ENCODE measurements at places on chromosomes 7 and 10.

GRCh38 chr7:47180516-47180826 lies 401.4 kb downstream of the TNS3 start:
- DNase-seq = no peak

DNA sequence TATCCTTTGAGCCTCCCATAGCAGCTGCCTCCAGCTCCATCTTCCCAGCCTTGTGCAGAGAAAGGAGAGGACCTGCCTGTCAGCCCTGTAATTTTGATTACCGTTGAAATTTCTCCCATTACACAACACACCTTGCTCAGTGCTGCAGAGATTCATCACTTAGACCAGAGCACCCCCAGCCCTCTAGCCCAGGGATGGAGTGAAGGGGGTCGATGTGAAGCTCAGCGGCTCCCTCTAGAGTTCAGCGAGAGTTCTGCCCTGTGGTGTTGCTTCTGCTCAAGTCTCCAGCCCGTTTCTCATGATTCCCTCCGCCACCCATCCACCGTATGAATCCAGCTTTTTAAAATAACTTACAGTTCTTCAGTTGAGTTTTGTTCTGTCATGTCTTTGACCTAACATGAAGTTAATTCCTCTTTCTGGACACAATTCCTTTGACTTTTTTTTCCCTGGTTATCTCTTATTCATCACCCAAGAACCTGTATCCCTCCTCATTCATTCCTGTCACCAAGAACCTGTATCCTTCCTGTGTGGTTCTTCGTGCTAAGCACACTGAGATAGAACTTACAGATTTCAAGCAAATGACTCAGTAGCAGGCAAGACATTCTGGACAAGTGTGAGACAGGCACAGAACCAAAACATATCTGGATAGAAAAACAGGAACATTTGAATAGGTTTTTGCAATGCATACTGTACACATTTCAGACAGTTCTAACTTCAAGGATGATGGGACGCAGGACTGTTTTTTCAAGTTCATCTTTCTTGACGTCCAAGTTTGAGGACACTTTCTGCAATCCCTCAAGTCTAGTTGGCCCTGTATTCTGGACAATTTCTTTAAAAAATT lies 35.0 kb upstream of the ZNF32 start:
- DNase-seq = peak; percentile 19

- no peak for DNase-seq
Measured at GRCh38 chr7:96997512-96998032, 7.8 kb upstream of the DLX6 start.

- no peak for DNase-seq
Measured at GRCh38 chr7:159146084-159146858, 1.6 kb upstream of the VIPR2 start.

- no peak for DNase-seq
Measured at GRCh38 chr7:25770670-25771069, 381.3 kb upstream of the NFE2L3 start.

- no peak for DNase-seq
Measured at GRCh38 chr10:80522756-80523363, 14.8 kb upstream of the SH2D4B start.

- no peak for DNase-seq
Measured at GRCh38 chr7:17105701-17106100, 192.8 kb upstream of the AHR start.

DNA sequence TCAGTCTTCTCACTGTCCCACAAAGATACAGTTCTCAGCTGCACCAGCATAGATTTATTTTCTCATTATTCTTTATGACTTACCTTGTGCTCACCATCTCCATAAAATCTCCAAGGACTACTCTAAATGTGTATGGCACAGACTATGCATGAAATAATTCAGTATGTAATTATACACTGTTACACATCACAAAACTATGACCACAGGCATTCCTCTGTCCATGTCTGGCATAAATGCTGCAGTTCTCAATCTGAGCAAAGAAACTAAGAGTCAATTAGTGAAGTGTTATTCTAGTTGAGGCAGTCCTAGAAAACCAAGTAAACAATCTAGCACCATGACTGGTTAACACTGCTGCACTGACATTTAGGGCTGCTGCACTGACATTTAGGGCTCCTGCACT lies 2.7 kb downstream of the CYCS start:
- no peak for DNase-seq

GRCh38 chr7:164882-165660 lies 27.3 kb upstream of the FAM20C start:
- no peak for DNase-seq

GRCh38 chr7:149430192-149430591 lies 30.7 kb downstream of the ZNF777 start:
- no peak for DNase-seq

- DNase-seq = peak; percentile 89
Measured at GRCh38 chr7:106425017-106425719, 140.4 kb upstream of the NAMPT start.

- no peak for DNase-seq
Measured at GRCh38 chr7:82359426-82359825, 84.2 kb downstream of the CACNA2D1 start.

DNA sequence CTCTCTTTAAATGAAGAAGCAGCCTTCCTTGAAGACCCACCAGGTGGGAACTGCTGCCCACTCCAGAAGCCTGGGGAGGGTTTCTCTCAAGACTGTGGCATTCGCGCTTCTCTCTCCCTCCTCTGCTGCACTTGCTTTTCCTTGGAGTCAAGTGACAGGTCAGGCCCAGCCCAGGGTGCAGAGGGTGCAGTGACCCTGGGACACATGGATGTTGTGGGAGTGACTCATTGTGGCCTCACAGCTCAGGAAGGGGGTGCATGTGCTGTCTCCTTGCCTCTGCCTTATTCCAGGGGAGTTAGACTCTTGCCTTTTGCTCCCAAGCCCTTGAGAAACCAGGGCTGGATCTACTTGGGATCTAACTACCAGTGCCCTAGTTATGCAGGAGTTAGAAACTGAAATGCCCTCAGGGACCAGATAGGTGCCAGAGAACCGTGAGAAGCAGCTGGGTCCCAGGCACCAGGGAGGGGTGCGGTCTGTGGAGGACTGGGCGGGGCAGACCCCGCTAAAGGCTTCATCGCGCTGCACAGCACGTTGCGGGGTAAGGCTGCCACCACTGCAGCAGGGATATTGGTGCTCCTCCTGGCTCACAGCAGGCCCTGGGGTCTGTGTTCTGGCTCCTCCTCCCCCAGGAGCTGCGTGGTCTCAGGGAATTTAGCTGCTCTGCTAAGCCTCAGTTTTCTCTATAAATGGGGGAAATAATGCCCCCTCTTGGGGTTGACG lies 11.4 kb downstream of the FAM241B start:
- no peak for DNase-seq

DNA sequence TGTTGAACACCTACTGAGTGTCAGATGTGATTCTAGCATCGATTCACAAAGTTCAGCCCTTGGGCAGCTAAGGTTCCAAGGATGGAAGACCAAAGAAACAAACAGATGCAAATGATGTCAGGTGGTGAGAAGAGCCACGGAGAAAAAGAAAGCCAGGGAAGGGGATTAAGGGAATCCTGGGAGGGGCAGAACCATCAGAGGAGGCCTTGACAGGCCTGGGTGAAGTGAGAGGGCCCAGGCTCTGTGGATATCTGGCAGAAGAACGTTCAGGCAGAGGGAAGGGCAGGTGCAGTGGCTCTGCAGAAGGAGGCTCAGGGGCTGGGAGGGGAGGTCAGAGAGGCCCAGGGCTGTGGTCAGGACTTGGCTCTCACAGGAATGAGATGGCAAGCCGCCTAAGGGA lies 90.4 kb downstream of the C10orf105 start:
- DNase-seq = no peak

DNA sequence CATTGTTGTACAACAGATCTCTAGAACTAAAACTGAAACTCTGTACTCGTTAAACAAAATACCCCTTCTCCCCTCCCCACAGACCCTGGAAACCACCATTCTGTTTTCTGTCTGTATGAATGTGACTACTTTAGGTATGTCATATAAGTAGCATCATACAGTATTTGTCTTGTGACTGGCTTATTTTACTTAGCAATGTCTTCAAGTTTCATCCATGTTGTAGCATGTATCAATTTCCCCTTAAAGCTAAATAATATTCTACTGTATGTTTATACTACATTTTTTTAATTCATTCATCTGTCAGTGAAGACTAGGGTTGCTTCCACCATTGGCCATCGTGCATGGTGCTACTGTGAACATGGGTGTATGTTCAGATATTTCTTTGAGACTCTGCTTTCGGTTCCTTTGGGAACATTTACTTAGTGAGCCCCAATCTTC lies 71.2 kb upstream of the RPA3 start:
- no peak for DNase-seq

- no peak for DNase-seq
Measured at GRCh38 chr7:33432821-33433220, 303.5 kb downstream of the BBS9 start.

DNA sequence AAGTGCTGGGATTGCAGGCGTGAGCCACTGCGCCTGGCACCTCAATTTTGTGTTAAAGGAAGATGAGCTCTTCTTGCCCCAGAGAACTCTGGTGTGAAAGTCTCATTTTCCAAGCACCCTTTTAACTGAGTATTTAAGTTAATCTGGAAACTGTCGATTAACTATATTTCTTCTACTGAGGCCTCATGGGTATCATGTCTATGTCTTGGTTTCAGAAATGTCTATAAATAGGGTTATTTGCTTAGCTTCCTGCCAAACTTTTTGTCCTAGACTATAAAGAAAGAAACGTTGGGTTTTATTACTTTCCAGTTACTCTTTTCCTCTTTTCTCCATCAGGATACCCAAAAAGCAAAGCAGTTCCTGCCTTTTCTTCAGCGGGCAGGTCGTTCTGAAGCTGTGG lies 102.4 kb downstream of the LRRC4 start:
- DNase-seq = no peak

DNA sequence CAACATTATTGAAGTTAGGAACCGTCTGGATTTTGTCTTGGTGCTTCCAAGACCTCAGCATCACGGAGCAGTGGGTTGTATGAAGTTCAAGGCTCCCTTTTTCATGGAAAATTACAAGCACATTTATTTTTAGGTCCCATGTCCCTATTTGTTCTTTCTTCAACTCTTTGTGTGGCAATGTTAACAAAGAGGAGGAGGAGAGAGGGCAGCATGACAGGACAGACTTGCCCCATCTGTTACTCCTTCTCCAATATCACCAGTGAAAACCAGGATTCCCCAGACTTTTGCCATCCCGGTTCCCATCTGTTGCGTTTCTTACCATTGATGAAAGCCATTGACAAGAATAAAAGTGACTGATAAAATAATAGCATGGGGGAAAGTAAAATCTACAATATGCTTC lies 28.6 kb downstream of the EEPD1 start:
- no peak for DNase-seq

- DNase-seq = no peak
Measured at GRCh38 chr7:155477476-155477875, 19.5 kb downstream of the EN2 start.

DNA sequence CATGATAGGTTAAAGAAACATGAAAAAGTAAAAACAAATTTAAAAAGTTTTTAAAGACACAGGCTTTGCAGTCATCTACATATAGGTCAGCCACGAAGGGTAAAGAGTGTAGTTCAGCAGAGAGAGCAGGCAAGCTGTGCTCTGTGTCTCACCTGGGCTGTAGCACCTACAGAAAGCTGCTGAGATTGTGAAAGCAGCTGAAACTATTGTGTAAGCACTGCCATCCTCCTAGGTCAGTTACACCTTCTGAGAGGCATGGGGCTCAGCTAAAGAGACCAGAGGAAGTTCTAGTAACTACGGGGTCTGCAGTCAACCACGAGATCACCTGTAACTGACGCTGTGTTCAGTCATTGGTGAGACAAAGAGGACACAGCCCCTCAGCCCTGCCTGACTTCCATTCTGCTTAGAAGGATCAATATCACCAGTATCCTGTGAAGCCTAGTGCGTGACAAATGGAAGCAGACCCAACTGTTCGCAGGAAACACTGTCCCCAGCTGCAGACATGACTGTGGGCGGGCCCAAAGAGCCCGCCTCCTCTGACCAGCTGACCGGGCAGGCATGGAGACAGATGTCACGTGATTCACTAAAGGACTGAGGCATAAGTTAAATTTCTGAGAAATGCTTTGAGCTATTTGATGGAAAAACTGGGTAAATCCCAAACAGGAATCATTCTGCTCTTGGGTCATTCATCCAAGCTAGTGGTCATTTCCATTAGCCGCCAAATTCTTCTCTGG lies 87.9 kb downstream of the EBF3 start:
- no peak for DNase-seq

- DNase-seq = no peak
Measured at GRCh38 chr10:13892001-13892491, 305.3 kb downstream of the PRPF18 start.

DNA sequence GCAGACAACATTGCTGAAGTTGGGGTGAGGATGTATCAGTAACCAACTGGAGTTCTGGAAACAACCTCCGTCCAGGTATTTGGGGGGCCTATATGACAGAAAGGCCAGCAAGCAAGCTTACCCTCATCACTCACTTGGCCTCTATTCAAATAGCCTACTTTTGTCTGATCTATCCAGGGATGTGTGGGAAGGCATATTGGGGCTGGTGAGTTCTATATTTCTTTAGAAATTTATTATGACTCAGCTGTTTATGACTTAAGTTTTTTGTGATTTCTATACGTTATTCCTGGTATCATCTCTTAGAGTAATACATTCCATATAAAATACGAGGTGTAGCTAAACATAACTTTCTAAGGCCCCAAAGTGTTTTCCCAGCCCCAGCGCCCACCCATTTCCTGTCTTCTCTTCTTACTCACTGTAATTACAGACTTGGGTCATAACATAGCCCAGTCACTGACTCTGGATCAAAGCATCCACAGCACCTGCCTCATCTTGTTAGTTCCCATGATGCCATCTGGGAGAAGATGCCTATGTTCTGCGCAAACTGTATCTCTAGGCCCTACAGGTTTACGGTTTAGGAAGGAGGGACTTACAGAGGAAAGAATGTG lies 18.1 kb downstream of the GARS1 start:
- peak; percentile 63 for DNase-seq

DNA sequence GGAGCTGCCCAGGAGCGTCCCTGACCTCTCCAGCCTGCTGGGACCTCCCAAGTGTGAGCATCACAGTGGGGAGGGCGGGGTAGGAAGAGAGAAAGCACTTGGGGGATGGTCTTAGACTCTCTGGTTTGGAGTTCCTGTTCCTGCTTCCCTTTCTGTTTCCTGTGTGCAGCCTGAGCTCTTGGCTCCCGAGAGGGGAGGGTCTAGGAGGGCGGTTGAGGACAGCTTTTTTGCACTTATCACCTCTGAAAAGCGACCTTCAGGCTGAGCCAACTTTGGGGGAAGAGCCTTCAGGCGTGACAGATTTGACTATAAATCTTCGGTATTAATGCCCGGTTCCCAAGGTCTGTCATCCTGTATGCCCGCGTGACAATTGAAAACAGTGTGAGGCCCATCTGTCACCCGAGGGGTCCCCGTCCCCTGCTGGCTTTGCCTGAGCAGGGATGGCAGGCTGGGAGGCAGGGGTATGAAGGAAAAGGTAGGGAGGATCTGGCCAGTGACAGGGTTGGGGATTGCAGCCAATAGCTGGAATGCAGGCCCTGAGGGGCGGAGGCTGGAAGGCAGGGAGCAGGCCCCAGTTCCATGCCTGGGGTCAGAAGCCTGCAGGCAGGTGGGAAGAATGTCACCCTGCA lies 78.6 kb downstream of the CDH23 start:
- DNase-seq = no peak

DNA sequence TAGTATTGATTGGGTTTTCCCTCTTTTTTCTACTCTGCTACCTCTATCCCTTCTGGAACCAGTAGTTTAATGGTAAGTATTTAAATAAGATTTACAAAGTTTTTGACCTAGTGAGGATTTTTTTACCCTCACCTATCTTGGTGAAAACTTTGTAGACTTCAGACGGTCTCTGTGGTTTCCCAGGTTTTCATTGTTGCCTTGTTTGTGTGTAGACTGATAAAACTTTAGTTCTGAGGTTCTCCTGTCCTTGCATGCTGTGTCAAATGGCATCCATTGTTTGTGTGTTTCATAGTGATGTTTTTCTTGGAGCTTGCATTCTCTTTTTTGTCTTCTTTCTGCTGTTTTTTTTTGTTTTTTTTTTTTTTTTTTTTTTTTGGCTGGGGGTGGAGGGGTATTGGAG lies 22.6 kb downstream of the ZNRF2 start:
- DNase-seq = no peak
